NCI-H774 (cell line): ENCODE measurements at places on chromosomes 5 and 9.

GRCh38 chr9:19342947-19343346 lies 37.1 kb downstream of the RPS6 start:
- DNase-seq: no peak

GRCh38 chr9:120587328-120587727 lies 7.4 kb upstream of the CDK5RAP2 start:
- DNase-seq: no peak

DNA sequence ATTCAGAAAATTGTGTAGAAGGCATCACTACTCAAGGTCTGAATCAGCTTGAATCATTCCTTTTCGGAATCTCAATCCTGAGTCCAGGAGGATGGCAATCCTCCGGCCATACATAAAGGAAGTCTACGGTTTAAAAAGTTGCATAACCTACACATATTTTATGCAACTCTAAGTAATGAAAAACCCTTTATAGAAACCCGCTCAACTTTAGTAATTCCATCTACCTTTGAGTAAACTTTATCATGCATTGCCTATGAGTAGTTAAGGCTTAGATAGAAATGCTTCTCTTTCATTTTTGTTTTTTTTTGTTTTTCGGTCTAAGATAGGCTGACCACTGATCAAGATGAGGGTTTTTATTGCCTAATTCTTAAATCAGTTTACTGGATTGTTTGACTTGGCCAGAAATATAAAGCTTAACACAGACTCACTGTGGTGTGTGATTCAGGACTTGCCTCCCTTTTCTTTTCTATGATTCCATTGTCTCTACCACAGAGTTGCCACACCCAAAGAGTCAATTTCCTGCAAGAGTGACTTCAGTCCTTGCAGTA lies 85.0 kb downstream of the LURAP1L start:
- no peak for DNase-seq

DNA sequence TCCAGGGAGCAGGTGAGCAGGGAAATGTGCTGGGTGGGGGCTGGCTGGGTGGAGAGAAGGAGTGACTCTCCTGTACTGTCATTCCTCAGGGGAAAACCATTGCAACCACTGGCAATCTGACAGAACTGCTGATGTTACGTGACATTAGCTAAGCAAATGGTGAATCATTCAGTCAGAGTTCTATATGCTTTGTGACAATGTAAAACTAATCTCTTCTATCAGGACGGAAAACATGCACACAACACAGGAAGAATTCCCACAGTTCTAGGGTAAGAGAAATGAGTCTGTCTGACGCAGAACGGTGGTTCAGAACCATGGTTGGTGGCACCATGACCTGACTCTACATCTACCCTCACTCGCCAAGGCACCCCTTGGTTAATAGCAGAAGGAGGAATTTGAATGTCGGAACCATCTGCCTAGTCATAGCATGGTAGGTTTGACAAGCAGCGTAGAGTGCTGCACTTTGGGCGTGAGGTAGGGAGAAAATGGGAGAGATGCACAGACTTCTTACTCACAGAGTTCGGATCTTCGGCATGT lies 243.6 kb upstream of the PANK3 start:
- DNase-seq: no peak

- DNase-seq: no peak
These were observed 566.0 kb upstream of the DMAC1 start for GRCh38 chr9:8365466-8366160.

- DNase-seq: no peak
These were observed 56.2 kb upstream of the EQTN start for GRCh38 chr9:27353166-27353473.

- DNase-seq: no peak
These were observed 14.5 kb downstream of the PHAX start for GRCh38 chr5:126615286-126615685.

GRCh38 chr5:61651195-61651594 lies 319.1 kb downstream of the ZSWIM6 start:
- DNase-seq: no peak

DNA sequence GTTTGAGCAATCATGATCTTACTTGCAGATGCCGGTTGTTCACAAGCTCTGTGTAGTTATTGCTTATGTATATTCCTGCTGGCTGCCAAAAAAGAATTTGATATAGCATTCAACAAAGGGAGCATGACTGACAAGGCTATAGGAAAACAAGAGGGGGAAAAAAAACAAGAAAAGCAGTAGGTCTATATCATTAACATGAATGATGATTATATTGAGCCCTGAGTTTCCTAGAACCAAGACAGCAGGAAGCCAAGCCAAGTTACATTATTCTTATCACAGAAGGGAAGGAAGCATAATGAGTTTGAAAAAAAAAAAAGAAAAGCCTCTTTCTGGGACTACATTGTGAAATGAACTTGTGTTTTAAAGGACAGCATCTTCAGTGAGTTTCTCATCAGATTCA lies 41.0 kb downstream of the TSTD2 start:
- DNase-seq: no peak

GRCh38 chr9:100602342-100602801 lies 24.5 kb downstream of the CAVIN4 start:
- DNase-seq: peak; percentile 69
